ENCODE measurements at places on chromosomes 13 and 19.

GRCh38 chr13:38718374-38718773, 31.5 kb downstream of the FREM2 start:
- no peak for DNase-seq
- H3K4me3 ChIP-seq: no peak overlapping the region
- H3K4me1 ChIP-seq: no peaks in the 10 kb centered on the region
- H3K36me3 ChIP-seq: no peaks in the 10 kb centered on the region

DNA sequence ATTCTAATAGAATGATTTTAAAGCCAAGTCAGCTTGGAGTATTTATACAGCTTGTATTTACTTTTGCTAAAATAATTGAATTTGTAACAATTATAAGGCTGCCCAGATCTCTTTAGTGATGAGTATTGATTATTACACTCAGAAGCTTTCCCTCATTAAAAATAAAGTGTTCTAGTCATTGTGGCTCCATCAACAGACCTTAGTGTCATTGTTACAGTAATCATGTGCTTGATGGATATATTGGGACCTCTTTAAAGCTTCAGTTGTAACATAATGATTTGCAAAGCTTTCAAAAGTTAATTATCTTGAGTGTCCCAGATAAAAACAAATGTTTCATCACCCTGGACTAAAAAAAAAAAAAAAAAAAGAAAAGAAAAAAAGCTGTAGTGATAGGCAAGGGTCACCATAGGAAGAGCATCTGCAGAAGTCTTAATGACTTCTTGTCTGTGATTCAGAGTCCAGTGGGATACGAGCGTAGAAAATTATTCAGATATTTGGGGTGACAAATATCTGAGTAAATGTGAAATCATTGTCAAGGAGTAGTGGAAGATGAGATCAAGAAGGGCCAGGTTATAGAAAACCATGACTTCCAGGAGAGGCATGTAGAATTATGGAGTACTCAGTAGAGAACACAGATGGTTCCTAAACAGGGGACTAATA, 369.6 kb downstream of the DCT start:
- no peak overlapping the region for H3K27ac ChIP-seq
- H3K4me3 ChIP-seq: no peak overlapping the region
- no peaks in the 10 kb centered on the region for H3K36me3 ChIP-seq
- no peak for DNase-seq

DNA sequence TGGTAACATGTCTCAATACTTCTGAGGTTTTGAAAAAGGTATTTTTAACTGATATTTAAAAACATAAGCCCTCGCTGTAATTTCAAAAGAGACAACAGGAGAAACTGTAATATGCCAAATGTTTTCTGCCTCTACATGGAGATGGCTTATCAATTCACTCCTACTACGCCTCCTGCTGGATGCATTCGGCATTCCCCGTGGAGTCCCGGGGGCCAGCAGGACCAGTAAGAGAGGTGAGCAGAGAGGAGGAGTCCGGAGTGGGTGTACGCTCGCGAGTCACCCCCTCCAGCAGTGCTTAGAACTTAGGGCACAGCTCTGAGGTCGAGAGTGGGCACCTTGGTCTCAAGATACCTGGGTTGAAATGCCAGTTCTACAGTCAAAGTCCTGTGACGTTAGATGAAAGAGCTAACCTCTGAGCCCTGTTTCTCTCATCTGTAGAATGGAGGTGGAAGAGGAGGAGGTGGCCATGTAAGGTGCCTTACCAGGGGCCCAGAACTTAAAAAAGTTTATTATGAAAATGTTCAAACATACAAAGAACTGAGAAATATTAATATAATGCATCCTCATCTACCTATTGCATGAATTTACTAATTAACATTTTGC, 110.2 kb downstream of the STK24 start:
- peaks cover 84% of the 10 kb centered on the region for H3K36me3 ChIP-seq
- peaks cover 16% of the 10 kb centered on the region for H3K4me1 ChIP-seq
- no peaks in the 10 kb centered on the region for H3K27me3 ChIP-seq
- no peak overlapping the region for H3K27ac ChIP-seq

DNA sequence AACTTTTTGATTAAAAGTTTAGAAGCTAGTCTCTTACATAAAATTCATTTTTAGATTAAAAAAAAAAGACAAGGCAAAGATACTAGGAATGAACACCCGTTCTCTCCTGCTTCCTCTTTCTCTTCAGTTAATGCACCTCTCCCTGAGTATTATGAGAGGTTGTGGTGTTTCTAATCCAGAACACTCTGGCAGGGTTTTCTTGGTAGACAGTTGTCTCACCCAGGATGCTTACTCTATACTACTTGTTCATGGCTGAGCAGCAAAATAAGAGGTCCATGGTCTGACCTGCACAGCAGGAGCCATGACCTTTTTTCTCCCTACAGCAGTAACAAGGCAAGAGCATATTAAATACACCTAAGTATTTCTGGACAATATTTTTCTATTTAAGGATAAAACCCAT, 62.0 kb downstream of the MICU2 start:
- no peak overlapping the region for H3K4me3 ChIP-seq
- no peak overlapping the region for H3K27ac ChIP-seq
- H3K27me3 ChIP-seq: no peaks in the 10 kb centered on the region
- DNase-seq: no peak
- peaks cover 27% of the 10 kb centered on the region for H3K4me1 ChIP-seq

DNA sequence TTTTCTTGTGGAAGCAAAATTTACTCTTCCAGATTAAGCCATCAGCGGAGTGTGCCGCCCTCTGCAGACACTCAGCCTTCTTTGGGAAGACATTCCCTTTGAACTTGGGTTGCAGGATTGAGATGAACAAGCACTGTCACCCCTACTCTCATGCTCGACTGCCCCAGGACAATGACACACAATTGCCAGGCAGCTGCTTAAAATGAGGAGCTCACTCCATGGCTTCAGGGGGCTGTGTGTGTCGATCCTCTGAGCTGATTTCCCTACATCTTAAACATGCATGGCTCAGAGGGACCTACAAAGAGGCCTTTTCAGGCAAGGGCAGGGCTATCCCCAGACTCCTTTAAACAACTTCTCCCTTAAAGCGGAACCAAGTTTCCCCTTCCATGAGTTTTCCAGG, 107.5 kb upstream of the MBNL2 start:
- no peak overlapping the region for H3K27ac ChIP-seq
- H3K27me3 ChIP-seq: no peaks in the 10 kb centered on the region
- H3K4me3 ChIP-seq: no peak overlapping the region

GRCh38 chr13:60893801-60894200, 496.8 kb downstream of the TDRD3 start:
- no peaks in the 10 kb centered on the region for H3K36me3 ChIP-seq
- no peaks in the 10 kb centered on the region for H3K27me3 ChIP-seq
- H3K4me1 ChIP-seq: no peaks in the 10 kb centered on the region
- no peak for DNase-seq
- no peak overlapping the region for H3K27ac ChIP-seq

GRCh38 chr13:111516712-111517640, 196.5 kb downstream of the TEX29 start:
- DNase-seq: no peak
- no peak overlapping the region for H3K27ac ChIP-seq
- H3K4me3 ChIP-seq: peak overlapping the region; percentile 4
- H3K27me3 ChIP-seq: peaks cover 9% of the 10 kb centered on the region
- H3K36me3 ChIP-seq: no peaks in the 10 kb centered on the region
- no peaks in the 10 kb centered on the region for H3K4me1 ChIP-seq

DNA sequence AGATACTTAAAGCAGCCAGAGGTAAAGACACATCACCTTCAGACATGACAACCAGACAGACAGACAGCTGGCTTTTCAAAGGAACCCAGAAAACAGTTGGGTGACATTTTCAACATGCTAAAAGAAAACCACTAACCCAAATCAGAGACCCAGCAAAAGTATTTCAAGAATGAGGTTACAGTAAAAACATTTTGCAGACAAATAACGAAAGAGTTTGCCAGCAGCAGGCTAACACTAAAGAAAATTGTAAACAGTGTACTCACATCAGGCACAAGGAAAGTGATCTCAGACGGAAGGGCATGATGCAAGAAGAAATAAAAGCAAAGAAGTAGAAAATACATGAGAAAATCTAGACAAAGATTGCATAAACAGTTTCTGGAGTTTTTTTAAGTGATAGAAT, 46.4 kb downstream of the AP1M1 start:
- no peak for DNase-seq
- no peak overlapping the region for H3K4me3 ChIP-seq
- no peak overlapping the region for H3K27ac ChIP-seq
- peaks cover 14% of the 10 kb centered on the region for H3K4me1 ChIP-seq
- H3K36me3 ChIP-seq: no peaks in the 10 kb centered on the region

GRCh38 chr19:8682472-8682871, 16.1 kb downstream of the ACTL9 start:
- H3K36me3 ChIP-seq: no peaks in the 10 kb centered on the region
- no peak overlapping the region for H3K4me3 ChIP-seq
- no peak for DNase-seq
- H3K4me1 ChIP-seq: no peaks in the 10 kb centered on the region

GRCh38 chr19:30317403-30317802, 54.8 kb upstream of the ZNF536 start:
- H3K4me3 ChIP-seq: no peak overlapping the region
- peaks cover 10% of the 10 kb centered on the region for H3K4me1 ChIP-seq
- no peak for DNase-seq
- H3K27me3 ChIP-seq: peaks cover 6% of the 10 kb centered on the region
- no peak overlapping the region for H3K27ac ChIP-seq

GRCh38 chr19:11659612-11660011, 62.3 kb downstream of the ZNF627 start:
- H3K27ac ChIP-seq: no peak overlapping the region
- no peaks in the 10 kb centered on the region for H3K36me3 ChIP-seq
- no peak overlapping the region for H3K4me3 ChIP-seq
- H3K4me1 ChIP-seq: peaks cover 11% of the 10 kb centered on the region

GRCh38 chr19:778910-779653, 18.2 kb upstream of the PTBP1 start:
- peaks cover 49% of the 10 kb centered on the region for H3K4me1 ChIP-seq
- H3K4me3 ChIP-seq: no peak overlapping the region
- H3K36me3 ChIP-seq: no peaks in the 10 kb centered on the region
- peak overlapping the region; percentile 27 for H3K27ac ChIP-seq
- peak; percentile 81 for DNase-seq

- no peaks in the 10 kb centered on the region for H3K4me1 ChIP-seq
- no peak overlapping the region for H3K4me3 ChIP-seq
- H3K27me3 ChIP-seq: peaks cover 10% of the 10 kb centered on the region
- H3K36me3 ChIP-seq: no peaks in the 10 kb centered on the region
Measured at GRCh38 chr13:114148521-114148855, 16.1 kb upstream of the RASA3 start.

DNA sequence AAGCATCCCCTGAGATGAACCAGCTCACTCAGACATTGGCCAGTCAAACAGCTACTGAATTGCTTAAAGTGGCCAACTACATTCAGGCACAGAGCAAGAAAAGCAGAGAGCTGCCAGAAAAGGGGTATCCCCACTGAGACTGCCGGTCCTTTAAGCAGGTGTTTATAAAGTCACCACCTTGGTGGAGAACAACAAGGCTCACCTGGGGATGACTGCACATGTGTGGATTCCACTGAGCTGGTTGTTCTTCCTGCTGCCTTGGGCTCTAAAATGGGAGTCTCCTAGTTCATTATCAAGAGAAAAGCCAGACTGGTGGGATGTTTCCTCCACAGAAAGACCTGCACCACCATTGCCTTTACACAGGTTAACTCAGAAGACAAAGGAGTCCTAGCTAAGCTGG, 51.8 kb upstream of the IPO5 start:
- no peak for DNase-seq
- no peaks in the 10 kb centered on the region for H3K4me1 ChIP-seq
- H3K36me3 ChIP-seq: no peaks in the 10 kb centered on the region
- H3K27ac ChIP-seq: no peak overlapping the region

GRCh38 chr13:79525064-79525857, 44.3 kb downstream of the NDFIP2 start:
- H3K4me1 ChIP-seq: no peaks in the 10 kb centered on the region
- peak; percentile 6 for DNase-seq
- peaks cover 3% of the 10 kb centered on the region for H3K36me3 ChIP-seq
- H3K4me3 ChIP-seq: no peak overlapping the region
- H3K27me3 ChIP-seq: no peaks in the 10 kb centered on the region
- no peak overlapping the region for H3K27ac ChIP-seq

- H3K4me3 ChIP-seq: no peak overlapping the region
- no peak for DNase-seq
- peaks cover 14% of the 10 kb centered on the region for H3K36me3 ChIP-seq
- no peaks in the 10 kb centered on the region for H3K27me3 ChIP-seq
- peaks cover 39% of the 10 kb centered on the region for H3K4me1 ChIP-seq
Measured at GRCh38 chr13:32528358-32528757, 10.2 kb downstream of the N4BP2L2 start.

DNA sequence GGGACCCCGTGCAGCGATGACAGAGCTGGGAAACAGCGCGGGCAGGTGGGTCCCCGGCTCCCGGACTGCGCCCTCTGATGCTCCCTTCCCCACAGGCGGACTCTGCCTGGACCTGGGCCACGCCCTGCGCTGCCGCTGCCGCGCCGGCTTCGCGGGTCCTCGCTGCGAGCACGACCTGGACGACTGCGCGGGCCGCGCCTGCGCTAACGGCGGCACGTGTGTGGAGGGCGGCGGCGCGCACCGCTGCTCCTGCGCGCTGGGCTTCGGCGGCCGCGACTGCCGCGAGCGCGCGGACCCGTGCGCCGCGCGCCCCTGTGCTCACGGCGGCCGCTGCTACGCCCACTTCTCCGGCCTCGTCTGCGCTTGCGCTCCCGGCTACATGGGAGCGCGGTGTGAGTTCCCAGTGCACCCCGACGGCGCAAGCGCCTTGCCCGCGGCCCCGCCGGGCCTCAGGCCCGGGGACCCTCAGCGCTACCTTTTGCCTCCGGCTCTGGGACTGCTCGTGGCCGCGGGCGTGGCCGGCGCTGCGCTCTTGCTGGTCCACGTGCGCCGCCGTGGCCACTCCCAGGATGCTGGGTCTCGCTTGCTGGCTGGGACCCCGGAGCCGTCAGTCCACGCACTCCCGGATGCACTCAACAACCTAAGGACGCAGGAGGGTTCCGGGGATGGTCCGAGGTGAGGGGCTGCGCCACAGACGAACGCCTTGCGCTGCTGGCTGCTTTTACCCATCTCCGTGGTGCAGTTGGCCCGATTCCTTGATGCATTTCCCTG, 7.8 kb upstream of the SELENOV start:
- H3K36me3 ChIP-seq: no peaks in the 10 kb centered on the region
- no peak overlapping the region for H3K4me3 ChIP-seq
- peaks cover 26% of the 10 kb centered on the region for H3K4me1 ChIP-seq
- peaks cover 53% of the 10 kb centered on the region for H3K27me3 ChIP-seq
- DNase-seq: peak; percentile 60
- H3K27ac ChIP-seq: no peak overlapping the region

Measured in HepG2 (cell line).